ENCODE measurements at places on chromosomes 4 and X.

DNA sequence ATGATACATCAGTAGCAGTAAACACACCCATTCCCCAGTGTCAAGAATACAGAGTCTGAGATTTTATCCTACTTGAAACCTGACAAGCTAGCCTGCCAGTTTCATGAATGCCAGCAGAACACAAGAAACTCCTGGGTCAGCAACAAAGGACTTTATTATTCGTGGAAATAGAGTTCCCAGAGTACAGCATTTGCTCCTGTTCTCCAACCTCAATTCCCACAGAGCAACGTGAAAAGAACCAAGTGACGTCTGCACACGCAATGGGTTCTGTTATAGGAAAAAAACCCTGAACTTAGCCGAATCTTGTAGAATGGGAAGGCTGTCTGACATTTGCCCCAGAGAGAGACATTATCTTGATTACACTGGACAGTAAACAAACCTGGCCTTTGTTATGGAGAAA is 23.3 kb upstream of the INTU start:
- no peak for DNase-seq

- DNase-seq: no peak
Observed at GRCh38 chrX:12241026-12241425, 102.8 kb downstream of the FRMPD4 start.

GRCh38 chrX:48165241-48165640 is 31.4 kb downstream of the SSX5 start:
- no peak for DNase-seq

- no peak for DNase-seq
Observed at GRCh38 chr4:81562093-81562492, 90.4 kb upstream of the RASGEF1B start.

All from lung (tissue), 17 donors.